Tongue (tissue), 3 donors: ENCODE measurements at places on chromosomes 2 and 18. TPM values are rescaled to one million over a fixed set of nuclear protein-coding genes. Genes with fewer than 3 reads are reported as not detected.
A peak's percentile ranks its signal among the peaks of the same experiment; 100 is the strongest.

DNA sequence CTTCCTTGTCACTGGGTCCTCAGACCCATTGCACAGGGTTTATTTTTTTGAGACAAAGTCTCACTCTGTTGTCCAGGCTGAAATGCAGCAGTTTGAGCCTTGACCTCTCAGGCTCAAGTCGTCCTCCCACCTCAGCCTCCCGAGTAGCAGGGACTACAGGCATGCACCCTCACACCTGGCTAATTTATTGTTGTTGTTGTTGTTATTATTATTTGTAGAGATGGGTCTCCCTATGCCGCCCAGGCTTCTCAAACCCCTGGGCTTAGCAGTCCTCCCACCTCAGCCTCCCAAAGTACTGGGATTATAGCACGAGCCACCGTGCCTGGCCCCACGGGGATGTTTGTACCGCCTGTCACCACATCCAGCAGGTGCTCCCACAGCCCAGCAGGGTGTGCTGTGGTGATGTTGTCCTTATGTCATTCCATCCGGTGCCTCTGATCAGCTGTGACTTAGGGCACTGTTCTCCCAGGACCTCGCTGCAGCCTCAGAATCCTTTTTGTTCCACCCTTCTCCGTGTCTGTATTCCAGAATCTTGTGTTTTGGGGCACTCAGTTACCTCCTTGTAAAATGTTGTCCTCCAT, 182.3 kb downstream of the INO80D start:
- no peak for DNase-seq

DNA sequence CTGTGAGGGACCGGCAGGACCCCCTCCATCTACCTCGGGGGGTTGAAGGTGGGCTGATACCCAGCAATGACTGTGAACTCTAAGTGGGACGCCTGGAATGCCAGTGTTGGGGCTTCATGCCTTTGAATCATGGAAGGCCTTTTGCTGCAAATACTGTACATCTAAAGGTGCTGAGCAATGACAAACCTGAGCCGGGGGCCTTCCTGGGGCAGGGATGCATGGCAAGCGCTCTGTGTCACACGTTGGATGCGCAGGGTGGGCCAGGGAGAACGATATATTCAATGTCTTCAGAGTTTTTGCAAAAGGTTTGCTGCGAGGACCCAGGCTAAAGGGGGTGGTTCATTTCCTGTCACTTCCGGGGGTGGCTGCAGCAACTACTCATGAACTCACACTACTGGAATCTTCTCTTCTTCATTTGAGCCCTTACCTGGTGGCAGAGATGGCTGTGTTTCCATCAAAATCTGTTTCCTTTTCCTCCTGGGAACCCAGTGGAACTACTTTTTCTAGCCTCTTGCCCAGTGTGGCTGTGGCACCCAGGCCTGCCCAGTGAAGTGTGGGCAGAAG, 24.1 kb upstream of the INHBB start:
- no peak for DNase-seq

- no peak for DNase-seq
Measured at GRCh38 chr2:177326005-177326404, 61.5 kb upstream of the NFE2L2 start.

Gene MMADHC
- 132 TPM for total RNA-seq

Gene ABCB11
- not detected for total RNA-seq

Gene DYNAP
- total RNA-seq: not detected

- DNase-seq: no peak
Measured at GRCh38 chr2:51003345-51004192, 28.4 kb downstream of the NRXN1 start.

Gene CCDC178
- total RNA-seq: not detected

DNA sequence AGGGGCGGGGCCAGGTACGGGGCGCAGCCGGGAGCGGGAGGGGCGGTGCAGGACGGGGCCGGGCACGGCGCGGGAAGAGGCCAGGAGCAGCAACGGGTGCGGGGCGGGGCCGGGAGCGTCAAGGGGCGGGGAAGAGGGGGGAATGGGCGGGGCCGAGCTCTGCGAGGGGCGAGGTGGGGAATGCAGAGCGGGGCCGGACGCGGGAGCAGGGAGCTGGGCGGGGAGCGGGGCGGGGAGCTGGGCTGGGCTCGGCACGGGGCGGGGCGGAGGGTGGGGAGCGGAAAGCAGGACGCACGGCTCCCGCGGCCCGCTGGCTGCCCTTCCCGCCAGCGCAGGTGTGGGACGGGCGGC, at the start of gene IMPA2:
IMPA2 (plus strand) TSS at position 316 of the 351 bp plus-strand sequence. CDS start 163 bp downstream, outside the sequence.
- DNase-seq: no peak

DNA sequence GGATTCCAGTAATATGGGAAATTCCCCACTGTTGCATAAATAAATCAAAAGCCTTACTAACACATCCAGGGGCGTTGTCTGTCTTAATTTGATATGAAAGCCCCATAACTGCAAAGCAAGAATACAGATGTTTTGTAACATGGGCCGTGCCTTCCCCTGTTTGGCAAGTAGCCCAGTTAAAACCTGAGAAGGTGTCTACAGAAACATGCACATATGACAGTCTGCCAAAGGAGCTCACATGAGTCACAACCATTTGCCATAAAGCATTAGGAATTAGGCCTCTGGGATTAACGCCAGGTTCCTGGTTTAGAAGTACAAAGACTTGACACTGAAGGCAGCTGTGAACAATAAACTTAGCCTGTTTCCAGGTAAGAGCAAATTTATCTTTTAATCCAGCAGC, 43.1 kb upstream of the LONRF2 start:
- DNase-seq: peak; percentile 48

DNA sequence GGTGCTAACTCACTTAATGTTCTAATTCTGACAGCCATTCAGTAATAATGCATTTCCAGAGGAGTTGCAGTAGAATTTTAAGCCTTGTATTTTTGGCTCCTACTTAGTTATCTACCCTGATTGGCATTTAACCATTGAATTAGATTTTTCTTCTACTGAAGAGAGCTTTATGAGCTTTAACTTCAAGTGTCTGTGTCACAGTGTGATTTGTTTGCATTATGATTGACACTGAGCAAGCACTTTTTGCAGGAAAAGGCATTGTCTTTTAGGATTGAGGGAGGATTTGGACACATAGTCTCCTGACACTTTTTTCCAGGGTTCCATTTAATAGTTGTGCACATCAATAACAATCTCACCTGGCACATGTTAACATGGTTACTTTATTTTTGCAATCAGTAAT, 26.7 kb downstream of the LYPD6 start:
- DNase-seq: no peak

- DNase-seq: no peak
Measured at GRCh38 chr18:33232318-33232626, 208.2 kb downstream of the CCDC178 start.

GRCh38 chr2:215399067-215399716, 36.7 kb downstream of the FN1 start:
- DNase-seq: no peak

DNA sequence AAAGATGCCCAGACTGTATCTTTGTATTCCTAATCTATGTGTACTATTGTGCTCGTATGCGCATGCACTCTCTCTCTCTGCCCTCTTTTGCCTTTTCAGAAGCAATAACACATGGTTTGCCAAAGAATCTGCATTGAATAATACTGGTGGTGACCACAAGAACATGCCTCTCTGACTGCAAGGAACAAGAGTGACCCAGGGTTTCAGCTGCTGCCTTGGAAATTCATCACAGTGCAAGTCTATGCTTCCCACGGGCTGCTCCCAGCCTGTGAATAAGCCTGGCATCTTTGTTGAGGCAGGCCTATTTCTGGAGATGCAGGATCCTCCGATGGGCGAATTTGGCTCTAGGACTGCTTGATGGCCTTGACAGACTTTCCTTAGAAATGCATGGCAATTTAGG, 689.4 kb upstream of the FANCL start:
- DNase-seq: no peak

DNA sequence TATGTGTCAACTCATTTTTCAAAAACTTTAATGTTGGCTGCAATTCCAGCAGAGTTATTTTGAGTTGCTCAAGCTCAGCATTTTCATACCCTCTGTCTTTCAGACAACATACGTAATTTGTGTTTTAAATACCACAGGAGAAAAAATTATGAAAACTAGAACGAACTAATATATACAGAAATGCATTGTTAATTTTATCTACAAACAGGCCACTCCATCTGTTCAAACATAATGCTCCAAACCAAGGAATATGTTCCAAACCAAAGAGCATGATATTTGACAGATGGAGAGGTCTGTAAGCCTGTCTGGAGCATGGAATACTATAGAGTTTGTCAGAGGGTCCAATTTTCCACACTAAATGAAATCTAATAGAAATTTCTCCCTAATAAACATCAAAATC, 536.2 kb upstream of the FSIP2 start:
- no peak for DNase-seq
